SJSA1 (cell line): ENCODE measurements at places on chromosomes 6 and 20. TPM values are rescaled to one million over a fixed set of nuclear protein-coding genes. Genes with fewer than 3 reads are reported as not detected.

Gene EBF4
- 4.0 and 4.4 TPM in 2 replicates for total RNA-seq

Gene SLC22A2
- total RNA-seq = not detected in 2 replicates

Gene TNNC2
- total RNA-seq = not detected in 2 replicates

Gene BMP7
- not detected in 2 replicates for total RNA-seq

Gene GID8
- total RNA-seq = 14.2 and 20.7 TPM in 2 replicates

Gene GPR63
- 0.44 and 1.4 TPM in 2 replicates for total RNA-seq

Gene SNAI1
- total RNA-seq = 11.4 and 24.2 TPM in 2 replicates
